ENCODE measurements at places on chromosomes 7 and 10. TPM values are rescaled to one million over a fixed set of nuclear protein-coding genes. Genes with fewer than 3 reads are reported as not detected.

Gene DAGLB
- total RNA-seq: 15.4 TPM

Gene CALML5
- total RNA-seq: 0.41 TPM

Gene SPACDR
- not detected for total RNA-seq

Gene ACBD7
- total RNA-seq: 1.0 TPM

Gene DNAJC2
- 18.0 TPM for total RNA-seq

Gene SEMA3A
- total RNA-seq: 16.1 TPM

Gene CCL26
- not detected for total RNA-seq

Gene LSM8
- total RNA-seq: 36.6 TPM

Gene FZD1
- 30.2 TPM for total RNA-seq

Gene EN2
- not detected for total RNA-seq

Gene FFAR4
- total RNA-seq: not detected

Gene ZNF746
- 13.3 TPM for total RNA-seq

Gene UPK3BL1
- total RNA-seq: 61.3 TPM

Gene ARMS2
- not detected for total RNA-seq

GRCh38 chr7:114062810-114063209 is 144.0 kb upstream of the PPP1R3A start:
- DNase-seq: no peak

GRCh38 chr10:79047584-79047874 is 21.2 kb upstream of the ZMIZ1 start:
- no peak for DNase-seq

DNA sequence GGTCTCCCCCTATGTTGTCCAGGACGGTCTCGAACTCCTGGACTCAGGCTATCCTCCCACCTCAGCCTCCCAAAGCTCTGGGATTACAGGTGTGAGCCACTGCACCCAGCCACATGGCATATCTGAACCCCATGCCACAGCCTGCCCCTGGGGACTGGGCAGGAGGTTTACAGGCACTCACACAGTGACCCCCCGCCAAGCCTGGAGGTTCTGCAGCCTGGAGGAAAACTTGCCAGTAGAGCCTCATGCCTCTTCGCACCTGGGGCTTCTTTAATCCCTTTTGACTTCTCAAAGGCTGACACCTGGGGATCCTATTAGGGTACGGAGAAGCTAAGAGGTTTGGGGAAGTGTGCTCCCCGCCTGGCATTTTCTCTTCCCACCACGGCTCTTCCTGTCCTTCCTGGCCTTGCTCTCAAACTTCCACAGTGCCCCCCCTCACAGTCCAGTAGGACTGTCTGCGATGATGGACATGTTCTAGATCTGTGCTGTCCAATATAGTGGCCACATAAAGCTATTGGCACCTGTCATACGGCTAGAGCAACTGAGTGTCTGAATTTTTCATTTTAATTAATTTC is 11.4 kb upstream of the KCP start:
- DNase-seq: no peak

DNA sequence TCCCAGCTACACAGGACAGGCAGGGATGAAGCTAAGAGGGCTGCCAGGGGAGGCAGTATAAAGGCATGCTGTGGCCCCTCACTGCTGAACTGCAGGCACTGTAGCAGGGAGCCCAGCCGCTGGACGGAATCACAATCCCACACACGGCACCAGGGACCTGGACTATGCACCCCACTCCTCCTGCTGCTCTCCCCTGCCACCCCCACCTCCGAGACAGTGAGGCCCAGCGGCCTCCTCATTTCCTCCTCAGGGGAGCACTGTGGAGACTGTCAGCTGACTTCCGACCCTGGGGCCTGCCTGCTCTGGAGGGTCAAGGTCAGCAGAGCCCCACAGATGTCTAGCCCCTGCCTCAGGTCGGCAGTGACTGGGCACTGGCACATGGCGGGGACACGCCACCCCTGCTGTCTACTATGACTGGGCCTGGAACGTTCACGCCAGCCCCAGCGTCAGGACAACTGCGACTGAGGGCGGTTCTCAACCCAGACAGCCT is 92.7 kb downstream of the FAM53B start:
- DNase-seq: no peak

DNA sequence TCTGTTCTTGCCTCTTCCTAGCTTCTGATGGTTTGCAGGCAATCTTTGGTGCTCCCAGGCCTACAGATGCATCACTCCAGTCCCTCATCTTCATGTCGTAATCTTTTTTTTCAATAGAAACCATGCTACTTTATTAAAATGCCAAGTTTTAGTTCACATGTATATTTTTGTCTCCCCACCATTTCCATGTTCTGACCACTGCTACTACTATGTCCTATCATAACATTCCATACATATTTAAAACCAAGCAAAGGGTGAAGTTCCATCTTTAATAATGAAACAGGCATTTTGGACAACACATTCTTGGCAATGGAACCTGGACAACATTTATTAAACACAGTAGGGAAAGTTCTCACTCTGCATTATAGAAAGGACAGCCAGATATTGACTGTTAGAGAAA is 58.8 kb downstream of the ZNF518A start:
- no peak for DNase-seq

- no peak for DNase-seq
Observed at GRCh38 chr10:88127269-88127668, 263.8 kb downstream of the PTEN start.

DNA sequence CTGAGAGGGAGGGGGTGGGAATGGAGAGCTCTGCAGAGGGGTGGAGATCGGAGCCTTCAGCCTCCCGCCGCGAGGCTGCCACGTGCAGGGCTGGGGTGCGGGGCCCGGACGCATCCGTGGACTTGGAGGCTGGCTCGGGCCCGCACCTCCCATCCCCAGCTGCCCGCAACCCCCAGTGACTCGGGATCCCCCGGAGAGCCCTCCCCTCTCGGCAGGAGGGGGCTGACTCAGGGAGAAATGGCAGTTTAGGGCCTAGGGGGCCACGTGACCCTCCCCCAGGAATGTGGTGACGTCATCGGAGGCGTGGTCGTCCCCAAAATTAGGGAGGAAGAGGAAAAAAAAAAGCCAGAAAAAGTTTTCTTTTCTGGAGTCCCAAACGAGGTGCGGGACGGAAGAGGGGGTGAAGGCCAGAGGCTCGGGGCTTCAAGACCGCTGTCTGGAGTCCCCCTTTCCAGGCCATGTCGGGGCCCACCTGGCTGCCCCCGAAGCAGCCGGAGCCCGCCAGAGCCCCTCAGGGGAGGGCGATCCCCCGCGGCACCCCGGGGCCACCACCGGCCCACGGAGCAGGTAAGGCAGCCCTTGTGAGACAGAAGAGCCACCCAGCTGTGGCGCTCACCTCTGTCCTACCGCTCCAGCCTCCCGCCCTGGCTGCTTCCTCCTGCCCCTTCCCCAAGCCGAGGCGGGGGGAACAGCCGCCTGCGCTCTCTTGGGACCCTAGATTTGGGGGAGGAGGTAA is at the start of gene TRIP6:
TRIP6 (plus strand) TSS at position 348 of the 736 bp plus-strand sequence; CDS start at position 459, 111 bp downstream.
- peak; percentile 97 for DNase-seq

DNA sequence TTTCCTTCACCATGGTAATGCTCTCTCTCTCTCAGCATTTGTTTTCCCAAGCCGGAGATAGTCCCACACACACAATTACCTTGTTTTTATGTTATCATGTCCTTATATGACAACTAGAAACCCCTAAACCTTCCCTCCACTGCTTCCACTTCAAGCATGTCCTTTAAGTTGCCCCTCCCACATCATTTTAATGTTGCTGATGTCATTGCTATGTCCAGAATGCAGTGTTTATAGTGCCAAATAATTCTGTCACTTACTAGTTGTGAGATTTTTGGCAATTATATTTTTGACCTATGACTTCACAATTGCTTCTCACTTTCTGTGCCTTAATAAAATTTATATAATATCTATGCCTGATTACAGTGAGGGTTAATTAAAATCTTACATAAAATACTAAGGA is 645.9 kb downstream of the XPNPEP1 start:
- no peak for DNase-seq

DNA sequence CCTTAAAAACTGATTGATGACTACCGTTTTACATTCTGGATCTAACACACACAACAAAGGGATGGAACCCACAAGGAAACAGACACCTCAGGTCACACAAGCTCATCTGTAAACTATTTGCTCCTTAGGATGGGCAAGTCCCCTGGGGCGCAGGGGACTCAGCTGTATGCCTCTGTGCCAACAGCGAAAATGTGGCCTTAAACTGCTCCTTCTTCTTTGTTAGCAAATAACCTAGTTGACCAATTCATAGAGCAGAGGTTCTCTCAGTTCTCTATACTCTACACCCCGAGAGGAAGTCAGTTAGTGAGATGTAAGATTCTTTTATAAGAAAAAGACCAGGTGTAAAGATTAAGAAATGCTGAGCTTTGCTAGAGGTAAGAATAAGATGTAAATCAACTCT is 181.9 kb upstream of the PRSS58 start:
- no peak for DNase-seq

GRCh38 chr10:75483188-75483587 is 51.8 kb downstream of the LRMDA start:
- DNase-seq: no peak

DNA sequence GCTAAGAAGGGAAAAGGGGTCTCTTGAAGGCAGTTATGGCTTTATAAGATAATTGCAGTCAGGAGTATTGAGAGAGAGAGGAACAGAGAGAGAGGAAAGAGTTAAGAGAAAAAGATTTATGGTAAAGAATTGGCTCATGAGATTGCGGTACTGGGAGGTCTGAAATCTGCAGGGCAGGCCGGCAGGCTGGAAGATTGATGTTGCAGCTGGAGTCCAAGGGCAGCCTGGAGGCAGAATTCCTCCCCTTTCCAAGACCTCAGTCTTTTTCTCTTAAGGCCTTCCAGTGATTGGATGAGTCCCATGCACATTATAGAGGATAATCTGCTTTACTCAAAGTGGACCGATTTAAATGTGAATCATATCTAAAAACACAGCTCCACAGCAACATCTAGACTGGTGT is 68.4 kb downstream of the HACD1 start:
- peak; percentile 25 for DNase-seq

DNA sequence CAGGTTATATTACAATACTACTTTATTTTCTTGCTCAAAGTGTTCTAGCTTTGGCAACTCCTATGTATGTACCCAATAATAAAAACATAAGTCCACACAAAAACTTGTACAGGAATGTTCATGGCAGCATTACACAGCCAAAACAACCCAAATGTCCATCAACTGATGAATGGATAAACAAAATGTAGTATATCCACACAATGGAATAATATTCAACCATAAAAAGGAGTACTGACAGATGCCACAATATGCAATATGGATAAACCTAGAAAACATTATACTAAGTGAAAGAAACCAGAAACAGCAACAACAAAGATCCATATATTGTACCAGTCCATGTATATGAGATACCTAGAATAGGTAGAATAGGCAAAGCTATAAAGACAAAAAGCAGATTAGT is 21.0 kb downstream of the PPA1 start:
- DNase-seq: no peak

GRCh38 chr10:101843032-101844021 is at the start of gene KCNIP2:
Gene KCNIP2, minus strand, starts transcription at chr10:101843800. Its CDS starts 232 bp downstream, at chr10:101843568.
- no peak for DNase-seq

- DNase-seq: peak; percentile 41
Observed at GRCh38 chr7:100127866-100128636, 1.3 kb downstream of the MBLAC1 start.

DNA sequence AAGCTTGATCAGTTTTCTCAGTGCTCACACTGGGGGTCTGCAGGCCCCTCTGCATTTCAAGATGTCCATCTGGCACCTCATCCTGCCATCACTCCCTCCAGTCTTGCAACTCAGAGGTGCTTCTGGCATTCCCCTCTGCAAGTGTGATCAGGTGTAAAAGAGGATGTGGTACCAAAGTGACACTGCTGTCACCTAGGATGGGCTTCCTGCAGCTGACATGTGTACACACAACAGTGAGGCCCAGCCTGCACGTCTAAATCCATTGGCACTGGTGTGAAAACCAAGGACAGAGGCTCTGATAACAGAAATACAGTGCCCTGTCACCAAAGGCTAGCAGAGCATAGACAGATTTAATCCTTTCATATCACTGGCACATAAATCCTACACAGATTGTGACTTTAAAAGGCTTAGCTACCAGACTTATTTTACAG is 162.5 kb upstream of the CELF2 start:
- DNase-seq: no peak

GRCh38 chr7:106346678-106347217 is 62.0 kb upstream of the NAMPT start:
- DNase-seq: no peak

- no peak for DNase-seq
Observed at GRCh38 chr7:96953676-96954513, 51.5 kb upstream of the DLX6 start.

- no peak for DNase-seq
Observed at GRCh38 chr10:11234857-11235531, 217.3 kb downstream of the CELF2 start.

GRCh38 chr10:119896937-119897770 is 4.6 kb downstream of the SEC23IP start:
- peak; percentile 30 for DNase-seq

DNA sequence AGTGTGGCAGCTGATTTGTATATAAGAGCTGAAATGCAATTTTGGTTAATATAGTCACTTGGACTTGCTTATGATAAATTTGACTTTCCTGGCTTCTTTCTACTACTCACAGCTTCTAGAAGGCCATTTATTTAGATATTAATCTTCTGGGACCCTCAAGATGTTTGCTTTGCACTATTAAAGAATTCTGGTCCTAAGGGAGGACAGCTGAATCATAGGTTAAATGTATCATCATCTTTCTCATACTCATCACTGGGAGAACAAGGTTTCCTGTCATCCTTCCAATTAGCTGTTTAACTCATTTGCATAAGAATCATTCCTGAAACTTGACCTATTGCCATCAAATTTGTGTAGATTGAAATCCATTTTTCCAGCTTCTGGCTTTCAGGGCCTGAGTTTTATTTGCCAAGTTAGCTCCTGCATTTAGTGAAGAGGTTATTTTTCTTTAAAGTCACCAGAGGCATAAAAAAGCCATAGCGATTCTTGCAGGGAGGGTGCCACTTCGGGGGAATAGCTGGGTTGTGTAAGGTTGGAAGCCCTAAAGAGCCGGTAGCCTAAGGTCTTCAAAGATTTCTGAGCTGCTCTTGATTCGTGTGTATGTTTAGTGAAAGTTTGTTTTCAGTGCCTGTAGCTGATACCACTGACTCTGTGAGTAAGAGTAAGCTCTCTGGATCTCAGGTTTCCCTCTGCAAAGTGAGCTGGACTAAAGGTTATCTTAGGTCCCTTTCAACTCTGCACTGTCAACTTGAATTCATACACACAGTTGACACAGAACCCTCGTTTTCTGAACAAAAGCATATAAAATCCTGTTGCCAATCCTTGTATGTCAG is 4.3 kb downstream of the MAP3K8 start:
- DNase-seq: no peak

GRCh38 chr7:121530227-121531174 is 134.4 kb upstream of the FAM3C start:
- peak; percentile 24 for DNase-seq

All from tongue (tissue), 3 donors.